Dermis blood vessel endothelial cell (primary cell): ENCODE measurements at places on chromosomes 7 and 10. TPM values are rescaled to one million over a fixed set of nuclear protein-coding genes. Genes with fewer than 3 reads are reported as not detected.

Gene ZNF727
- total RNA-seq, result under 0.01 and 0.14 TPM in 2 replicates

Gene MTERF1
- 10.9 and 15.4 TPM in 2 replicates for total RNA-seq

Gene FOXI2
- total RNA-seq, result not detected in 2 replicates

Gene TMEM270
- total RNA-seq, result not detected in 2 replicates

Gene VAX1
- total RNA-seq, result not detected in 2 replicates

Gene NEURL1
- total RNA-seq, result 0.19 TPM in 1 of 2 replicates, not detected in the other

Gene CDC14C
- total RNA-seq, result not detected in 2 replicates

Gene LRRC17
- total RNA-seq, result 1.2 and 2.0 TPM in 2 replicates

Gene PDE6C
- not detected in 2 replicates for total RNA-seq

Gene C10orf105
- under 0.01 and 0.05 TPM in 2 replicates for total RNA-seq

- peak; percentile 66 for DNase-seq
Observed at GRCh38 chr10:113035732-113036312, 85.8 kb downstream of the TCF7L2 start.

- DNase-seq, result no peak
Observed at GRCh38 chr10:133274751-133275683, 1.7 kb downstream of the ADAM8 start.

- no peak for DNase-seq
Observed at GRCh38 chr7:40499718-40500117, 364.9 kb downstream of the SUGCT start.

DNA sequence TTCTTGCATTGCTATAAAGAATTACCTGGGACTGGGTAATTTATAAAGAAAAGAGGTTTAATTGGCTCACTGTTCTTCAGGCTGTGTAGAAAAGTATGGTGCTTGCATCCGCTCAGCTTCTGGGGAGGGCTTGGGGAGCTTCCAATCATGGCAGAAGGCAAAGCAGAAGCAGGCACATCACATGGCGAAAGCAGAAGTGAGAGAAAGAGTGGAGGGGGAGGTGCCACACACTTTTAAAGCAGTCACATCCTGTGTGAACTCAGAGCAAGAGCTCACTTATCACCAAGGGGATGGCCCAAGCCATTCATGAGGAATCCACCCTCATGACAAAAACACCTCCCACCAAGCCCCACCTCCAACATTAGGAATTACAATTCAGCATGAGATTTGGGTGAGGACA lies 303.5 kb downstream of the OTUD1 start:
- no peak for DNase-seq

DNA sequence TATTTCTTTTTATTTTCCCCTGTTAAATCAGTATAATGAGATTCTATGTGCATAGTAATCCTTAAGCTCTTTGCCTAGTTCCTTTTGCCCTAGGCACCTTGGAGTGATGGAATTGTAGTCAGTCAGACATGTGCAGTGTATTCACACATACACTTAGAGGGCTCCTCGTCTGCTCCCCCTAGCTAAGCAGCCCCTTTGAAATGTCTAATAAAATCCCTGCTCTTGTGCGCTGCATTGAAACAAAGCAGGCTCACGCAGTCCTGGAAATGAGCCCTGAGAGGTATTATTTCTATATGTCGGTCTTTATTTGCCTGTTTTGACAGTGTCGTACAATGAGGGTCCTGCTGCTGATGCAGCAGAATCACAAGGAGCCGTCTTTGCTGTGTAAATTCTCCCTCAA lies 258.7 kb downstream of the AUTS2 start:
- DNase-seq, result no peak

GRCh38 chr10:125802131-125802530 lies 20.9 kb downstream of the UROS start:
- DNase-seq, result no peak

DNA sequence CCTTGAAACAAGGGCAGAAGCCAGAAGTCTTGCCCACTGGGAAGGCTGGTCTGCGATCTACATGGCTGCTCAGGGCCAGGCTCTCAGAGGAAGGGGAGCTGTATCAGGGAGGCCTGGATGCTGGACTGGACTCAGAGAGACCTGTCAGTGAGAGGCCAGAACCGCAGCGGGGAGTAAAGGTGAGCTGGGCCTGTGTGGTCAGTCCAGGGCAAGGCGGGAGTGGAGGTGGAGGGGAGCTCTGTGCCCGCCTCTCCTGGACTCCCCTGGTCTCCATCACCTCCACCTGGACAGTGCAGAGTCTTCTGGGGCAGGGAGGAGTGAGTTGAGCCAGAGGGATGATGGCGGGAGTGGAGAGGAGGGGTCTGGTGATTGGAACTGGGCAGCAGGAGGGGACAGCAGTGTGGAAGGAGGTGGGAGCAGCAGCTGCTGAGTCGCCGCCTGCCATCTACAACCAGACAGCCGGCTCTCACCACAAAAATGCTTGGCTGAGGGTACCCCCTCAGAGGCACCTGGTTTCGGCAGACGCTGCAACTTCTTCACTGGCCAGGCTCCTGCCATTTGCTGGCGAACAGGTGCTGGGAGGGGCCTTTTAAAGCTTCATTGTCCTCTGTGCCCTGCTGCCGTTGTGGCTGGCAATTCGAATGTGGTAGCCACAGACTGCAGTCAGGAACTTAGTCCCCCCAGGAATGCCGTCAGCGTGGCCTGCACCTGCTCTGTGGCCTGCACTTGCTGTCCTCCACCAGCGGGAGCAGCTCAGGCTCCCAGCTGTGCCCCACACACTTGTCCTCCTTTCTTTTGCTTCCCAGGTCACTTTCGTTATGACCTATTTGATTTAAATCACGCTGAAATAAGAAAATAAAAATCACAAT lies 3.5 kb downstream of the RASSF4 start:
- DNase-seq, result no peak

DNA sequence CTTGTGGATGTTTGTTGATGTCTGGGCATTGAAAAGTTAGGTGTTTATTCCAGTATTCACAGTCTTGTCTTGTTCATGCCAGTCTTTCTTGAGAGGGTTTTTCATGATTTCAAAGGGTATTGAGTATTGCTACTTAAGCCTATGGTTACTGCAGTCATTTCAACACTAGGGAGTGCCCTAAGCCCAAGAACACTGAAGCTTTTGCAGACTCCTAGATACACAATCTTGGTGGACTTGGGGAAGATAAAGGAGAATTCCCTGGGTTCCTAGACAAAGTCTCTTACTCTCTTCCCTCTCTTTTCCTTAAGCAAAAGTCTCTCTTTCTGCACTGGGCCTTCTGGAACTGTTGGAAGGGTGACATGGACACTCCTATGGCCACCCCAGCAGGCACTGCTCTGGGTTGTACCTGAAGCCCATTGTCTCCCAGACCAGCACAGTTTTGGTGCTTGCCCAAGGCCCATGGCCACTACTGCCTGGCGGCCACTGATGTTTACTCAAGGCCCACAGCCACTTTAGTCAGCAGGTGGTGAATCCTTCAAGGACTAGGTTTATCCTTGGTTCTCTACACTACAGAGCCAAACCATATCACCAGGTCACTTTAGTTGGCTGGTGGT lies 24.9 kb downstream of the SAMD9 start:
- peak; percentile 72 for DNase-seq

DNA sequence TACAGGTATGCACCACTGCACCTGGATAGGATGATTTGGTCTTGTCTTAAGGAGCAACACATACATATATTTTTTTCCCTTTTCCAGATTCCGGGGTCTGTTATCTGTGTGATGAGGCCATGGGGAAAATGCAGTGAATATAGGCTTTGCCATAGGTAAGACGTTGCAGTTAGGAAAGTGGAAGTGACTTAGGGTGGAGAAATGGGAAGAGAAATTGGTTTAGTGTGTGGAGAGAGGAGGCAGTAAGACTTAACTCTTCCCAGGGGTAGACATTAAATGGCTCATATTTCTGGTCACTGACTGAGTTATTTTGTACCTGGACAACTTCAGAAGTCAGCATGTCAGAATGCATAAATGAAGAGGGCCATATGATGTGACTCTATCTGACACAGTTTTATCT lies 66.7 kb downstream of the PFKFB3 start:
- DNase-seq, result no peak

- DNase-seq, result no peak
Observed at GRCh38 chr7:44045226-44046014, 918 bp downstream of the DBNL start.

- DNase-seq, result peak; percentile 9
Observed at GRCh38 chr7:147245274-147245673, 1128.7 kb downstream of the CNTNAP2 start.

DNA sequence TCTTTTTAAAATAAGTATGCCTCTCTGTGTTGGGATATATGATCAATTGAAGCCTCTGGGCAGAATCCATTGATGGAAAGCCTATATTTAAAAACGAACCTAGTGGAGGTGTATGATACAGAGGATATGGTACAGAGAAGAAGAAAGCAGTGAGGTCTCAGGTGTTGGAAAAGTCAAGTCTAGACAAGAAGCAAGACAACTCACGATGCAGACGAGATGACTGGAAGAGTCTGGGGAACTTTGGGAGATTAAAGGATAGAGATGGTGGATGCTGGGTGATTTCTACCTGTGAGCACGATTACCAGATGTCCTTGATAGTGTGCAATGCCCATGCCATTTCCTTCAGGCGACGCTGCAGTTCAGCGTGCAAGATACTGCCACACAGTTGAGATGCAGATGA lies 524.7 kb upstream of the GALNT17 start:
- no peak for DNase-seq

DNA sequence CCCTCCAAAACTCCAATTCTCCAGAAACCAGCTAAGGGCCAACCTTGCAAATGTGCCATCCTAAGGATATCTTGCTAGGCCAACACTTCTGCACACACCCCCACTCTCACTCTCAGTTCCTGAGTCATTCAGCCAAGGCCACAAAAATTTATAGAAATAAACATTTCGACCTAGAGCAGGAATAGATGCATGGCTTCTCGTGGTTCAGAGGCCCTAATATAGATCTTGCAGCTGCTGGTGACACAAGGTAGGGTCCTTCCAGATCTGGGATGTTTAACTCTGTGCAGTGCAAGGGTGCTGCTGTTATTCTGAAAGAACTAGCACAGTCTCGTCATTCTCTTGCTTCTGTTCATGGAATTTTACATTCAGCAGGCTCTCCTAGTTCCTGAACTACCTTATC lies 369.3 kb downstream of the CALN1 start:
- no peak for DNase-seq

- DNase-seq, result no peak
Observed at GRCh38 chr10:62788861-62789467, 15.6 kb upstream of the ADO start.

- peak; percentile 13 for DNase-seq
Observed at GRCh38 chr10:110837418-110838171, 34.1 kb upstream of the PDCD4 start.

GRCh38 chr10:59695637-59696036 lies 14.0 kb downstream of the SLC16A9 start:
- no peak for DNase-seq

- DNase-seq, result no peak
Observed at GRCh38 chr10:24778298-24778697, 54.6 kb upstream of the ARHGAP21 start.

GRCh38 chr10:86111902-86112545 lies 254.6 kb downstream of the GRID1 start:
- no peak for DNase-seq

DNA sequence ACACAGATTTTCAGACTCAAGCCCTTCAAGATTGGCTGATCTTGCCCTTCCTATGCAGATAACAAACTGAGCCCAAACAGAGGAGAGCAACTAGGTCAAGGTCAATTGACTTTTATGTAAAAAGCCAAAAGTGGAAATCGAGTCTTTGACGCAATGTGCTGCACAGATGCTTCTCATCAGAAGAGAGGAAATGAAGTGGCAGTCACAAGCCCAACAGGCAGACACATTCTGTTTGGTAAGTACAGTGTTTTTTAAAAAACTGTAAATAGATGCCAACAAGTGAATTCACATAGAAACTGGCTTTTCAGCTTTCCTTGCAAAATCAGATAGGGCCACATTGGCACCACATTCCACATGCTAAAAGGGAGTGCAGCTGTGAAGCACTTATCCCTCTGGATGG lies 606.6 kb downstream of the KCNMA1 start:
- no peak for DNase-seq

- DNase-seq, result no peak
Observed at GRCh38 chr10:106900016-106900652, 264.4 kb downstream of the SORCS1 start.

- no peak for DNase-seq
Observed at GRCh38 chr7:128304212-128304611, 39.5 kb downstream of the RBM28 start.

GRCh38 chr7:74462707-74463100 lies 9.0 kb downstream of the GTF2IRD1 start:
- DNase-seq, result no peak

DNA sequence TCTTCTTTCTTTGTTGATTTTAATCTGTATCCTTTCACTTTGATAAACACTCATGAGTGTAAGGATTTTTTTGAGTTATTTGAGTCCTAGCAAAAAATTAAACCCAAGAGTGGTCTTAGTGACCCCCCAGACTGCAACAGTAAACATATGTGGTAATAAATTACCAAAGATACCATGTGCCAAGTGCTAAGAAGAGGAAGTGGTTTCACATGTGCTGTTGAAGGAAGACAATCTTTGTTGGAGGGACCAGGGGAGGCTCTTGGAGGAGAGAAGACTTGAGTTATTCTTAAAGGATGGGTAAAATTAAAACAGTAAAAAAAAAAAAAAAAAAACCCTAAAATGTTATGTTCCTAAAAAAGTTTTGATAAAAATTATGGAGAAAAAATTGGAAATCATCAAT lies 150.2 kb downstream of the SEC23IP start:
- no peak for DNase-seq

DNA sequence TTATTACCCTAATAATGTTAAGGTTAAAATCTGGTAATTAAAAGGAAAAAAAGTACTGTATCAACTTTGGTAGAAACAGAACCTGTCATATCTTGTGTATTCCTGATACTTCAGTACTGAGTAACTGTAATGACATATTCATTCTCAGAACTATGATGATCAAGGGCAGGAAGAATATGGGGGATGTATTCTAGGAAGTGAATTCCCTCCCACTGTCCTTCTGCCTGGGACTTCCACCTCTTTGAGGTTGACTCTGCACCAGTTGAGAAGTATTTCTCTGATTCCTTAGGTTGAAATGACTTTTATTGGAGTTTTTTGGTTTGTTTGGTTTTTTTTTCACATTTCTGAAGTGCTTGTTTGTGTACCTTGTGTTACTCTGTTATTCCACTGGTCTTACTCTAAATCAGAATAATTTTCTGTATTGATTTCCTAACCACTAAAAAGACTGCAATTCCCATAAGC lies 36.9 kb downstream of the WASL start:
- DNase-seq, result no peak
